BJ (cell line): ENCODE measurements at places on chromosomes 4 and X. TPM values are rescaled to one million over a fixed set of nuclear protein-coding genes. Genes with fewer than 3 reads are reported as not detected.

FHDC1 gene
- polyA plus RNA-seq: 0.17 and 0.22 TPM in 2 replicates

TGIF2LX gene
- not detected in 2 replicates for polyA plus RNA-seq

GRCh38 chr4:30924495-30924894 is 204.3 kb downstream of the PCDH7 start:
- DNase-seq: no peak

DNA sequence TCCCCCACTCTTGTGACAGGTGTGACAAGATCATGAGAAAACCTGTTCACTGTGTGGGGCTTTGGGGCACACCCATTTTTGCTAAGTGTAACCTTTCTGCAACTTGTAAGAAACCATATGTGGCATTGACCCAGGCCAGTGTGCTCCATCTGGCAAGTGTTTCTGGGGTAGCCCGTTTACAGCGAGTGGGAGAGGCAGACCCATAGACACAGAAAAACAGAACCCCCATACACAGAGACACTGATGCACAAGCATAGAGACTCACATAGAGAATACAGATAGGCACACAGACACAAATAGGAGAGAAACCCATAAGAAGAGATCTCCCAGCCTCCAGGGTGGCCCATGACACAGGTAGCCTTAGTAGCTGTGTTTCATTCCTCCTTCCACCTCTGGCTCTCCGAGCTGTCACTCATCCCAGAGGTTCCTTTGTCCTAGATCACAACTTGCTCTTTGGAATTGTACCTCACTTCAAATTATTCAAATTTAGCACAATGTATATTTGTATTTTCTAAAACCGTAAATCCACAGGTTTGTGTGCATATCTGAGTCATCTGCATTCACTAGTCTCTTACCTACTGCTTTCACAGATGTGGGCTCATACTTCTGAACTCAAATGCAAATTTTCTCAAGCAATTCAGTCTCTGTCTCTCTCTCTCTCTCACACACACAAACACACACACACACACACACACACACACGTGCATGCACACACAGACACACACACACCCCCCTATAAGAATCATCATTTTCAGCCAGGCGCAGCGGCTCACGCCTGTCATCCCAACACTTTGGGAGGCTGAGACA is 114.4 kb downstream of the SH3KBP1 start:
- no peak for DNase-seq

- no peak for DNase-seq
Observed at GRCh38 chr4:145484225-145484846, 2.7 kb downstream of the SMAD1 start.

DNA sequence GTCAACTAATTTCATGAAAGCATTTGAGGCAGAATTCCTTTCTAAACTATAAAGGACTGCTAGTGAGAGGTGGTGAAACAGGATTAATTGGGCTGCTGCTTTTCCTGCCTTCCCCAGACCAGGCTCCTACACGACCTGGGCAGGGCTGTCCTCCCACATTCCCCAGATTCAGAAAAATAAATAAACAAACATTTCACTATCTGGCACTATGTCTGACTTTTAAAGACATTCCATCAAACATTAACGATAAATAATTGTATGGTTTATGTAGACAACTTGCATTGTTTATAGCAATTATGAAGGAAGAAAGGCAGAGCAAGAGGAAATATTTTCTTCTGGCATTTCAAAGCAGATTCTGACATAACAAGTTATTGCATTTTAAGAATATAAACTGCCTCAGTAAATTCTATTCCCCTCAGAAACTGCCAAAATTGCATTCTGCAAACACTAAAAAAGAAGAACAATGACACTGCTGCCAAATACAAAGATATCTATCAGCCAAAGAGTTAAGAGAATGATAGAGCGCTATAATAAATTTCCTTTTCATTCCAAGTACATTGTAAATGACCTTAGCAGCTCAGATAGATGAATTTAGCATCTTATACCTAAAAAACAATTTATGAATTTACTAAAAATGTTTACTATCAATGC is 214.7 kb upstream of the INTU start:
- DNase-seq: no peak

DNA sequence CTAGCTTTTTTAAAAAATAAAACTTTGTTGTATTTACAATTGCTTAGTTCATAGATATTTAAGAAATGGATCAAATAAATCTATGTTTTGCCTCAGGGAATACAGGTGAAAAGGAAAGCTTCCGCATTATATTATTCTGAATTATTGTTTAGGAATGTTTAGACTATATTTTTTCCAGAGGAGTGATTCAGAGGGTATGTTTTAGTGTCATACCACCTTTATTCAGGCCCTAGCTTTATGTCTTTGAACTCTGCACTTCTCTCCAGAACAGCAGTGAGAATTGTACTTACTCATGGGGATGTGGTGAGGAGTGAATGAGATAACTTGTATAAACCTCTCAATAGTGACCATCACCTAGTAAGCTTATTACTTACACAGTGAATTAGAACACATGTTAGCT is 14.0 kb downstream of the SLIT2 start:
- no peak for DNase-seq
